ENCODE measurements at places on chromosomes 6 and 20.

- no peak for DNase-seq
Observed at GRCh38 chr20:38129248-38129865, 35.7 kb downstream of the TGM2 start.

- no peak for DNase-seq
Observed at GRCh38 chr6:41723530-41724227, 11.7 kb downstream of the TFEB start.

DNA sequence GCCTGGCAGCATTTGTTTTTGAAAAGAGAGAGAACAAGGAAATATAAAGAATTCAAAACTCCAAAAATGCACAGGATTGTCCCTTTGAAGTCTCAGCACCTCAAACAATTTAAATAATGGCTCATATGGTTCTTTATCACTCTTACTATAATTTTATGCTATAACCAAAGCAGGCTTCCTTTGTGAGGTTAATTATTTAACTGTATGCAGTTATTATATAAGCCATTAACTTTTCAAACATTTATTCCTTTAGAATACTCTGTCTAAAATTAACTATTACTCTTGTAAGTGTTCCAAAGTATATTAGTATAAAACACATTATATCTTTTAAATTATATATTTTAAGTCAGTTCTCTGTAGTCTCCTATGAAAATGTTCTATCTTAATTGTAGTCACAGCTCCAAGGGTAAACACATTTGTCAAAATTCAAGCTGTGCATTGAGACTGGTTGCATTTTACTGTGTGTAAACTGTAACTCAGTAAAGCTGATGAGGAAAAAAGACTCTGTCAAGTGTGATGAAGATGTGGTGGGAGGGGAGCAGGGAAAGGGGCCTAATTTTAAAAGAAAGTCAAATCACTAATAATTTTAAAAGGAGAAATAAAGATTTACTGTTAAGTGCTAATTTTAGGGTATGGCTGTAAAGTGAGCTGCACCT is 20.0 kb upstream of the PLAGL1 start:
- no peak for DNase-seq

- no peak for DNase-seq
Observed at GRCh38 chr6:149484733-149485700, at the start of gene ZC3H12D. TSS of gene ZC3H12D (minus strand) at chr6:149485014. CDS start at chr6:149474543, 10,471 bp downstream.

- no peak for DNase-seq
Observed at GRCh38 chr20:16178546-16179135, 394.6 kb downstream of the KIF16B start.

DNA sequence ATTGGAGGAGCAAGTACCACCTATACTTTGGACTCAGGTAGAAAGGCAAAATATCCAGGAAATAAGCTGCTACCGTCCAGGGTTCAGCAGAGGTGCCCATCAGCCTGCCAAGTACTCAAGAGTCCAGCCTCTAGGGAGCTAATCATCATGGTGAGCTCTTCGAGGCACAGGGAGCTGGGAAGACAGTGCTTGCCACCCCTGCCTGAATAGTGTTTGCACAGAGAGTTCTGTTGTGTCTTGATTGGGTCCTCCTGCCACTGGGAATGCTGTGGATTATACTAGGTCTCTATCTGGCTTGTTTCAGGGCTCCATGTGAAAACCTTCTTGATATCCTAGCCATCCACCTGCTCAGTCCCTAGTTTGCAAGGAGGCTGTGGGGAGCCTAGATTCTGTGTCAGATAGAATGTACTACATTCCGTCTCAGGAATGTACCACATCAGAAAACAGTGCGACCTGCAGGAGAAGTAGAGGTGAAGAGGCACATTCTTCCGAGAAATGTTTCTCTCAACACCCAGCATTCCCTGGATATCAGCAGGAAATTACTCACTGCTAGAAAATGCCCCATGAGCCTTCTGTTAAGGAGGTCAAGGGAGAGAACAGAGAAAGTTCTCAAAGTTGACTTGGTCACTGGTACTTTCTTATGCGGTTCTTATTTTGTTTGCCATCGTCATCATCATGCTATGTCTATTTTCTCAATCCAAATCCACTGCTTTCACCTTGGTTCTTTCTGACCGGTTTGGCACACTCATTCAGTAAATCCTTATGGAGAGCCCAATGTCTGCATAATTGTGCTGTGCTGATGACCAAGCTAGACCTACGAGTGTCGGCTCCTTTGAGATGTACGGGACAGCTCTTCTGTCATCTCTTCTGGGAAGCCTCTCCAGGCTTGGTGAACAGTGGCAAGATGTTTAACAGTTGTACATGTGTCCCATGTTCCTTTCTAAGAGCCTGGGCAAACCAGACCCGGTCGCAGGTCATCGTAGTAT is 30.7 kb downstream of the PTPN1 start:
- no peak for DNase-seq

DNA sequence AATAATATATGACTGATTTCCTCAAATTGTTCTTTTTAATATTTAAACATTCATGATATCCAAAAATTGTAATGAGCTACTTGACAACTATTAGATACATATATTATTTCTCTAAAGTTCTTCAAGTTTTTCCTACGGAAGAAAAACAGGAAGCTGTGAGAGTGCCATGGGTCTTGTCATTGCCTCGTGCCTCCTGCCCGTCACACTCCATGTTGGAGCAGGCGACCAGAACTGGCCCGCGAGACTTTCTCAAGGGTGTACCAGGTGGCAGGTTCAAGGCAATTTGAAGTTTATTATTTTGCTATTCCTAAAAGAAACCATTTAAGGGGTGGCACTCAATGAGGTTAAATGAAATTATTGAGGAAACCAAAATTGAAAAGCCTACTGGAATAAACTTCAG is 337.2 kb downstream of the HACE1 start:
- DNase-seq = no peak

GRCh38 chr6:81999270-81999669 is 246.8 kb upstream of the TENT5A start:
- no peak for DNase-seq

DNA sequence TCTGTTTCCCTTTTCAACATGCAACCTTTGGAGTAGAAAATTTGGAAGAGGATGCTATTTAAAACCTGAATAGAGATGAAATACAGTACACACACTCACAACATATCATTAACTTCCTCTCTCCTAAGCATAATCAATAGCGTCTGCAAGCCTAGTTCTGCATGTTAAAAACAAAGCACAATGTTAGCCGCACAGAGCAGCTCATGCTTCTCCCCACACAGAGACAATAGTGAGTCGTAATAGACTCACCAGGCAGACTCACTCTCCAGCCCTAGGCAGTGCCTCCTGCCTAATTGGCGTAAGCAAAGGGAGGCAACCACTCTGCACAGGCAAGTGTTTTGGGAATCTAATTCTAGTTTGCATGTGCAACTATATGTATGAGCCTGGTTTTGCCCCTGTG is 45.8 kb upstream of the ARID1B start:
- no peak for DNase-seq

- DNase-seq = no peak
Observed at GRCh38 chr6:34155471-34156300, 9.8 kb upstream of the GRM4 start.

GRCh38 chr6:56749632-56750151 is 107.0 kb upstream of the DST start:
- no peak for DNase-seq

DNA sequence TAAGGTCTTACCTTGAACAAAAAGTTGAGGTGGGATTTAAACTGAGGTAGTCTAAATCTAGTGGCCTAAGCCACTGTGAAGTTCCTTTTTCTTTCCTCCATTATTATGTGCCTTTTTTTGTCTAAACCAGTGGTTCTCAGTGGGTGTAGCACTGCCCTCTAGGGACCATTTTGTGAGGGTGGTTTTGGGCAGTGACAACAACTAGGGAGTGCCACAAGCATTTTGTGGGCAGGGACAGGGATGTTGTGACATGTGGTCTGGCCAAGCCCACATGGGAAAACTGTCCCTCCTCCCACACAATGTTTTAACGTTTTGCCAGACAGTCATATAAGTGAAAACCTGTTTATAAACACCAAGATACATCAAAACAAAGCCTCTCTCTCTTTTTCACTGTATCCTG is 899.4 kb upstream of the FLRT3 start:
- DNase-seq = no peak

GRCh38 chr20:2131366-2131765 is 29.7 kb downstream of the STK35 start:
- no peak for DNase-seq

DNA sequence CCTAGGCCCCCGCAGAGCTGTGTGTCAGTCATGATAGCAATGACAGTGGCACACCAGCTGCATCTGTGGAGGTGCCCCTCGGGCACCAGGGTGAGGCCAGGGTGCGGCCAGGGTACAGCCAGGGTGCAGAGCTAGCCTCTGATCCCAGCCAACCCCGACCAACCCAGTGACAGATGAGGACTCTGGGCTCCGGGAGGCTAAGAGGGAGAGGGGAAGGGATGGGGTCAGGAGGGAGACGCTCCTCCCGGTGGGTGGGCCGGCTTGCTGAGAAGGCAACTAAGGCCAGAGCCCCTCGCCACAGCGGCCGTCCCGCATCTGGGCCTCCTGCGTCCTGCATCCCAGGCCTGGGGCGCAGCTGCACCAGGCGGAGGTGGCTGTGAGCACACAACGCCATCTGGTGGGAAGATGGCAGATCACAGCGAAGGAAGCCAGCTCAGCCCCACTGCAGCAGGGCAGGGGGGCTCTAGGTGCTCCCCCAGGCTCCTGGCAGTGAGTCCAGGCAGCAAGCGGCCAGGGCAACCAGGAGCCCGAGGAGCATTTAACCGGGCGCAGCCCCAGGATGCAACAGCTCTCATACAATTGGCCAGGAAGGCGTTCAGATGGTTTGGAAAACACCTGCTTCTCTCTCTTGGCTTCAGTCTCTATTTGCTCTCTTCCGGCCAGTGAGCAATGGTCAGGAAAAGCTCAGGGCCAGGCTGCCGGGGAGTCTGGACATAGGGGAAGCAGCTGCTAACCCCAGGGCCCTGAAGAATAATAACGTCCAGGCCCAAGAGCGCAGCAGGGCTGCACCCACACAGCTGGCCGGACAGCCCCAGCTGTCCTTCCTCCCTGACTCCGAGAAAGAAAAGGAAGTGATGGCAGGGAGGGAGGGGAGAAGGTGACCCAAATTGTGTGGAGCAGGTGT is 169.4 kb downstream of the TAF4 start:
- DNase-seq = peak; percentile 44

DNA sequence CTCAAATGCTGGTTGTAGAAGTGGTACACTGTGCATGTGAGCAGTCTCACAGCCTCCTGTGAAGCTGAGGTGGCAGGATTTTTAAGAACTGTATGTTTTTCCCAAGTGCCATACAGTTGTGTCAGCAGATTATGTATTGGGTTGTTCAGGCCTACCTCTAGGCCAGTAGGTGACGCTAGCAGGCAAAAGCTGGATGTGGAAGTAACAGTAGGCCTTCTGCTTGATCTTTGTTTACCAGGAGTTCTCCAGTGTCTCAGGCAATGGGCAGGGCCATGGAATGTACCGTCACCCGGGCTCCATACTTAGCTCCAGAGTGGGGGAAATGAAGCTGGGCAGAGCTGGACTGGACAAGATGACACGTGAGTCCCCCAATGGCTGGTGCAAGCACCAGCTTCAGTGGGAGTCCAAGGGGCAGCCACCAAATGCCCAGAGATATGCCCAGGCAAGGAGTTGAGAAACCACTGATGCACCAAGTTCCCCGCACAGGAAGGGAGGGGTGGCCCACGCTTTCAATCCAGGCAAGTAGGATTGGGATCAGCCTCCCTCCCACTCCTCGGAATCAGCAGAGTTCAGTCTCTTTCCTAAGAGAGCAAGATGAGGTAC is 289.7 kb downstream of the HTR1B start:
- no peak for DNase-seq

- DNase-seq = no peak
Observed at GRCh38 chr6:3755637-3756545, 4.4 kb upstream of the PXDC1 start.

GRCh38 chr20:24150406-24150805 is 161.8 kb upstream of the GGTLC1 start:
- DNase-seq = no peak

- DNase-seq = no peak
Observed at GRCh38 chr6:7706269-7706668, 19.6 kb upstream of the BMP6 start.

GRCh38 chr6:82976179-82976578 is 89.5 kb downstream of the UBE3D start:
- DNase-seq = no peak

- DNase-seq = no peak
Observed at GRCh38 chr6:139721954-139722353, 347.5 kb upstream of the CITED2 start.

DNA sequence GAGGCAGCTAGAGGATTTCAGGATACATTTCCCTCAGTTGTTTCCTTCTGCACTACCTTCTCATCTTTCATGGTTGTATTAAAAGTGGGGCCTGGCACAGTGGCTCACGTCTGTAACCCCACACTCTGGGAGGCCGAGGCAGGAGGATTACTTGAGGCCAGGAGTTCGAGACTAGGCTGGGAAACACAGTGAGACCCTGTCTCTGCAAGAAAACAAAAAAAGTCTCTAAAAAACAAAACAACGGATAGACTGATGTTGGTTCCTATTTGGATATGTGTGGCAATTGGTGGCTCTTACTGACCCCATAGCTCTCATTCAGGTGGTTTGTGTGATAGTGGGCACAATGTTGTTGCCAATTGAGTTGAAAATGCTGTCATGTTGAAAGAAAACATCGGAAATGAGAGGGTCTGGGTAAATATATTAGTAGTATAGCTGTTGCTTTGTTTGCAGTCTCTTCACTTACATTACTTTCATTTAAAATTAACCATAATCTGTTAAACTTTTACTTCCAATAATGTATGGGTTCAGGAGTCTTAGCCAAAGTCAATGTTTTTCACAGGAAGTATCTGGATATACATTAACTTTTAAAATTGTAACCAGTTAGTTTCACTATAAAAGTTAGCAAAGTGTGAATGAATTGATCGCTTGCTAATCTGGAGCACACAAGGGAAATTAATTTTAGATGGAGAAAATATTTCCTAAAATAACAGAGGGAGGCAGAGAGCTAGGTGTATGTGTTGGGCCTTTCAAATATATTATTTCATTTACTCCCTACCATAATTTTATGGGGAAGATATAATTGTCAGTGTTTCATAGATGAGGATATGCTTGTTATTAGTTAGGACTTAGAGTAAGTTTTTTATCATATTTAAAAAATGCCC is 31.1 kb downstream of the UTRN start:
- no peak for DNase-seq

DNA sequence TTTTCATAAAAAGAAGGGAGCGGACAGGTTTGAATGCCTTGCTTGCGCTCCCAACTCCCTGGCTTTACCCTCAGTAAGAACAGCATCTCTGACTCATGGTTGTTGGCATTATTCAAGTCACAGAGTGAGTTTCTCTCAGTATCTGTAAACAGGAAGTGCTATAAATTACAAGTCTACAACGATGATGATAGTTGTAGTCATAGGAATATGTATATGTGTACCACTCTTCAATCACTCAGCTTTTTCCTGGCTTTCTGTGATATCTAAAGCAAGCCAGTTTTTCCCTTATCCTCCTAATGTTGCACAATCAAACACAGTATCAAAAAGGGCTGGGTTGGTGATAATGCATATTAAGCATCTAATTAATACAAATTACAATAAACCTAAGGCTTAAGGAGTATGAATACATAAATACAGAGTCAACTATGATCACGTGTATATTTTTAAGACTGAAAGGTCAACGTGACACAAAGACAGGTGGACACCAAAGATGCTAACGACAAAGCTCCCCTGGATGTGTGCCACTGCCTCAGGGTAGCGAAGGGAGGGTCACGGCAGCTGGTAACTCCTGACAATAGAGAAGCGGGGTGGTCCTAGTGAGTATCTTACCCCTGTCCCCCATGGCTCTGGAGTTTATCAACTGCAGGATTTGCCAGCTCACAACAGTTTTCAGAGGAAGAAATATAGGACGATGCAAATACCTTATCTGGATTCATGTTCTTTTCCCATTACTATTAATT is 202.8 kb downstream of the BTBD9 start:
- DNase-seq = no peak

- no peak for DNase-seq
Observed at GRCh38 chr6:111407686-111408085, 75.3 kb downstream of the REV3L start.

Measured in NCI-H2227 treated with DMSO at 0.1 percent for 48 hours (cell line).